Activated CD8-positive, alpha-beta memory T cell treated with anti-CD3 and anti-CD28 coated beads for 4 hours (primary cell): ENCODE measurements at places on chromosomes 5 and 9.

DNA sequence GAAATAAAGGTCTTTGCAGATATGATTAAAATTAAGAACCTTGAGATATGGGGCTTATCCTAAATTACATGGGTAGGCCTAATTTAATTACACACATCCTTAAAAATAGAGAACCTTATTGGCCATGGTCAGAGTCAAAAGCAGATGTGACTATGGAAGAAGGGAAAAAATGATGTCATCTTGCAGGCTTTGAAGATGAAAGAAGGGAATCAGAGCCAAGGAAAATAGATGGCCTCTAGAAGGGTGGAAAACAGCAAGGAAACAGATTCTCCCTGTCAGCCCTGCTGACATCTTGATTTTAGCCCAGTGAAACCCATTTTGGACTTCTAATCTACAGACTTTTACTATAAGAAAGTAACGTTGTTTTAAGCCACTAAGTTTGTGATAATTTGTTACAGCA lies 37.6 kb upstream of the KCNN2 start:
- DNase-seq, result no peak

- no peak for DNase-seq
Measured at GRCh38 chr9:108874058-108874788, 12.2 kb downstream of the ACTL7A start.

GRCh38 chr9:119998614-119999013 lies 581.4 kb downstream of the CDK5RAP2 start:
- DNase-seq, result no peak

- no peak for DNase-seq
Measured at GRCh38 chr5:151589878-151590570, 1.1 kb downstream of the FAT2 start.

DNA sequence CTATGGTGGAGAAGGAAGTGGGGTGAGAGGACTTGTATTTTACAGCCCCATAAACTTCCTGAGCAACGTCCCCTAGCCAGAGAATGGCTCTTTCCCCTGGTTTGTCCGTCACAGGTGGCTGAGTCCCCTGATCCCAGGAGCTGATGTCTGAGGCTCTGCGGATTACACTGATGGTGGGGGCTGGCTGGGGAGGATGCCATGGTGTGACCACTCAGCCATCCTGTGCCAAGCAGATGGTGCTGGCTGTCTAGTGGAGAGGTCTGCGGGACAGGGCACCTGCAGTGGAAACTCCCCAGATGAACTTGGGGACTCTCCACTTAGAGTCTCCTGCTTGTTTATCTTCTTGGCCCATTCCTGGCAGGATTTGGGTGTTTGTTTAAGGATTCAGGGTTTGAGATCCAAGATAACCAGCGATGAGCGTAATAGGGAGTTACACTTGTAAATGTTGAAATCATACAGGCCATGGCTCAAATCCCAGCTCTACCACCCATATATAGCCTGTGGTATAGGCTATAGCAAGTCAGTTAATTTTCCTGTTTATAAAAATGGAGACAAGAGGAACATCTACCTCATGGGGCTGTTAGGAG lies 4.7 kb upstream of the PTGS1 start:
- DNase-seq, result no peak

- DNase-seq, result no peak
Measured at GRCh38 chr5:2912741-2913140, 161.3 kb upstream of the IRX2 start.

DNA sequence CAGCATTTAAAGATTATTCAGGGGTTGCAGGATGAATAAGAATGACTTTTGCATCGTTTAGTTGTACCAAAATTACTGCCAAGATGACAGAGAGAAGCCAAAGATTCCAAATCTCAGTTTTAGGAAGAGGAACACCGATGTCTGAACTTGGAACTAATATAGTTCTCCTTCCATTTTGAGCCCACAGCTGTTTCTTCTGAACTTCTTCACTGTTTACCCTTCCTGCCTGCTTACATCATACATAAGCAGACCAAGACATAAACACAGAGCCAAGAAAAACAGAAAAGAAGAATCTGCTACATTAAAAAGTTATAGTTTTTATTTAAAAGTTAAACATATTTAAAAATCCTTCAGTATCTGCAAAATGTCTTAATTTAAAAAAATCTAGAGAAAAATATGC lies 146.9 kb upstream of the RAPGEF1 start:
- no peak for DNase-seq

DNA sequence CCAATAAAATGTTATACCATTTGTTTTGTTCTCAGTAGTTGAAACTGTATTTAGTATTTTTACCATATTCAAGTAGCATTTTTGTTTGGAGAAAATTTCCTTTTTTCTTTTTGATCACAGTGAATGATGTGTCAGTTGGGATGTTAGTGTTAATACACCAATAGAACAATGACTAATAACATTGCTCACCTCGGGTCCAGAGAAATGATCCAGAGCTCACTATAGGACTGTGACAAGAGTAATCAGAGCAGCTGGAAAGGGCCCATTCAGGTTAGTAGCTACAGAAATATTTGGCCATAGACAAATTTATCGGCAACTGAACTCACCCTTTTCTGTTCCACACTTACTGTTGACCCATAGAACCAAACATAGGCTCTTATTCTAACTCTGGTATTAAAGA lies 989.2 kb downstream of the TLE4 start:
- DNase-seq, result no peak

- no peak for DNase-seq
Measured at GRCh38 chr5:137617528-137618205, 118.2 kb downstream of the KLHL3 start.

GRCh38 chr5:96157841-96158291 lies 196.2 kb upstream of the ELL2 start:
- no peak for DNase-seq

- DNase-seq, result no peak
Measured at GRCh38 chr9:69584759-69585158, 87.4 kb downstream of the APBA1 start.

GRCh38 chr9:114691046-114691955 lies 9.3 kb upstream of the TEX48 start:
- DNase-seq, result peak; percentile 30

DNA sequence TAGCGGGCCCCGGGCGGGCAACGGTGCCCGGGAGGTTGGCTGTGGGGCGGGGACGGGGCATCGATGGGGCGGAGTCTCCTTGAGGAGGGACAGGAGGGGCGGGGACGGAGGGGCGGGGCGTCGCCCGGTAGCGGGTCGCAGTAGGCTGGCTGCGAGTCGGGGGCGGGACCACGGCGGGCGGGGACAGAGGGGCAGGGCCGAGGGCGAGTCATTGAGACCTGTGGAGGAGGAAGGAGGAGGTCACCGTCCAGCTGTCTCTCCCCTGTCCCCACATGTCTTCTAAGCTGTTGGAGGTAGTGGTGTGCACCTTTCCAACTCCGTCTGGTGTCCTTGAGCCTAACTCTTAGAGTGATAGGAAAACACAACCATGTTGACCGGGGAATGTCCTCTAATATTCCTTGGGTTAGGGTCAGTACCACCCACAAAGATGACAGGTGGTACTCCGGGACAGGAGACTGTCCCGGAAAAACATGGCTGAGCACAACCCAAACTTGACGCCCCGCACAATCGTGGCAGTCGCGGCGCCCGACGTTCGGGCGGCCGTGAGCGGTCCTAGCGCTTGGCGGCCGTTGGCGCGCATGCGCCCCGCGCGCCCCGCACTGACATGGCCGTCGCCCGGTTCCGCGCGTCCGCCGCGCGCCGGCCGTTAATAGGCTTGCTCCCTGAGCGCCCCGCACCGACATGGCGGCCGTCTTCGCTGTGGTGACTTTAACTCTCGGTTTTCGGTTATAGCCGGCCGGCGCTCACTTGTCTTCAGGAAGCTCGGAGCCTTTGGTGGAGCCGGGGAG lies at the start of the genes CRAT and PTPA:
Gene CRAT (minus strand): TSS at position 54 of the 788 bp plus-strand sequence. CDS start 284 bp downstream, outside the sequence.
Gene PTPA (plus strand): TSS at position 676 of the 788 bp plus-strand sequence. CDS start 186 bp downstream, outside the sequence.
- peak; percentile 91 for DNase-seq

DNA sequence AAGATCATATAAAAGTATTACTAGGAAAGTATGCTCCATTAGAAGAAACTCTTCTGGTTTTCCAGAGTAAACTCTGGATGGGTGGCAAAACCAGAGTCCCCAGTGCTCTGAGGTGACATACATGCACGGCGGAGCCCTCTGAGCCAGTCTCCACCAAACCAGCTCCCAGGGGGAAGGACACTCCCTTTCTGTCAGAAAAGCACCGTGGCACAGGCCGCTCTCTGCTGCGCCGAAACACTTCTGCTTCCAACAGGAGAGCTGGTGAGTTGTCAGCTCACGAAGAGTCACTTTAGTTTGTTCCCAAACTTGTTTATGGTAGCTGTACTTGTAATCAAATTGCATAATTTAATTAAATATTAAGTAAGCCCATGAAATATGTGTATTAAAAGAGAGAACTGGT lies 184.6 kb downstream of the CDK5RAP2 start:
- DNase-seq, result no peak

- DNase-seq, result no peak
Measured at GRCh38 chr5:172876578-172876977, 42.5 kb downstream of the ERGIC1 start.

DNA sequence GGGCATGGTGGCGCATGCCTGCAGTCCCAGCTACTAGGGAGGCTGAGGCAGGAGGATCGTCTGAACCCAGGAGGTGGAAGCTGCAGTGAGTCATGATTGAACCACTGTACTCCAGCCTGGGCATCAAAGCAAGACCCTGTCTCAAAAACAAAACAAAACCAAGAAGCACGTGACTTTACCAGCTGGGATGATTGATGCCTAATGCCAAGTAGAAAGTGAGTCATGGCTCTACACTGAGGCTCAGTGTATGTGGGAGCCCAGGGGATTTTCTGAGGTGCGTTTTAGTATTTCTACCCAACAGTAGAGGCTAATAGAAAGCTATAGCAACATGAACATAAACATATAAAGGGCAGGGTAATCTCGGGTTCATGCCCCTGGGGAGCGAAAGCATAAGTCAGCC lies 13.9 kb upstream of the BRD3OS start:
- no peak for DNase-seq

DNA sequence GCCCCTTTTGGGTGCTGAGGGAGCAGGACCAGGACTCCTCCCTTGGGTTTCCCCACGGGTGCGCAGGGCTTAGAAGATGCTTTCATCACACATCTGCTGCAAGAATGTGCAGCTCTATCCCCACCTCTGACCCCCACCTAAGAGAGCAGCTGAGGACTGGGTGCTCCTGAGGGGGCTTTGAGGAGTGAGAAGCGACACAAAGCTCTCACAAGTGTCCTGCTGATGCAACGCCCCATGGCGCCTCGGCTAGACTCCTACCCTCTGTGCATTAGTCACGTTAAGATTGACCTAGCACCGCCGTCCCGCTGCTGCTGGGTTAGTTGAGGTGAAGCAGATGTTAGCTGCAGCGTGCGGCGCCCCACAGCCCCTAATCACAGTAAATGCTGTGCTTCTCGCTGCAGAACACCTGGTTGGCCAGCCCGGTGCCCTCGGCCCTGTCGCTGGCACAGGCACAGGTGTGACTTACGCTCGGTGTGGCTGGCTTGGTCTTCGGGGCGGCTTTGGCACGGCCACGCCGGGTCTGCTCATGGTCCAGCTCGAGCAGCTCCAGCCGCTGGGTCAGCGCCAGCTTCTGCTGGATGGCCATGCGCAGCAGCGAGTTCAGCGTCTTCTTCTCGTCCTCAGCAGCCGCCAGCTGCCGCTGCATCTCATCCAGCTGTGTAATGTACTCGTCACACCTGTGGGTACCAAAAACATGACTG lies 45.0 kb upstream of the IPPK start:
- DNase-seq, result no peak

DNA sequence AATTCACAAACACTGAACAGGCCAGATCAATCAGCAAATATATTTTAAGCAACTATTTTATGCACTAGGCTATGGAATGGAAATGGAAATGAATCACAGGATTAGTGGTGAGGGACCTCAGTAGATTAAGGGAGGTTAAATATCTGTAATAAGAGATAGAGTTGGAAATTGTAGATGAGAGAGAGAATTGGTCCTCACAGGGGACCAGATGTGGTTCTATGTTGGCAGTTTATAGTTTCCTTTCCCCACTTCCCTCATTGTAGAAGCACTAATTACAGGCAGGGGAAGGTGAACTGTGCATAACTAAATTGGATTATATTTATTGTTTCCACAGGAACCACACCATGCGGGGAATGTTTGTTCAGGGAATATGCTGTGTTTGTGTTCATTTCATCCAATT lies 496.2 kb downstream of the ARHGEF28 start:
- no peak for DNase-seq

DNA sequence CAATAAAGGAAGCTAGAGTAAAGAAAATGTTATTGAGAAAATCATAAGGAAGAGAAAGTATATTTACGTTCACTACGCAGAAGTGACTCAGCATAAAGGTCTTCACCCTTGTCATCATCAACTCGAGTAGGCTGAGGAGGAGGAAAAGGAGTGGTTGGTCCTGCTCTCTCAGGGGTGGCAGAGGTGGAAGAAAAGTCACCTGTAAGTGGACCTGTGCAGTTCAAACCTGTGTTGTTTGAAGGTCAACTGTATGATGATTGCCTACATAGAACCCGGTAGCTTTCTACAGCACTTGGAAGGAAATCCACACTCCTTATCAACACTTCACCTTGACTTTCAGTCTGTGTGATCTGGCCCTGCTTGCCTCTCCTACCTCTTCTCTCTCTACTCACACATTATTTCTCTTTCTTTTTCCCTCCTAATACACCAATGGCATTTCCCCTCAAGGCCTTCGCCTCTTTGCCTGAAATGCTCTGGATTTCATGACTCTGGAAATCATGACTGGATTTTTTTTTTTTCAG lies 109.3 kb upstream of the CPEB4 start:
- DNase-seq, result no peak

DNA sequence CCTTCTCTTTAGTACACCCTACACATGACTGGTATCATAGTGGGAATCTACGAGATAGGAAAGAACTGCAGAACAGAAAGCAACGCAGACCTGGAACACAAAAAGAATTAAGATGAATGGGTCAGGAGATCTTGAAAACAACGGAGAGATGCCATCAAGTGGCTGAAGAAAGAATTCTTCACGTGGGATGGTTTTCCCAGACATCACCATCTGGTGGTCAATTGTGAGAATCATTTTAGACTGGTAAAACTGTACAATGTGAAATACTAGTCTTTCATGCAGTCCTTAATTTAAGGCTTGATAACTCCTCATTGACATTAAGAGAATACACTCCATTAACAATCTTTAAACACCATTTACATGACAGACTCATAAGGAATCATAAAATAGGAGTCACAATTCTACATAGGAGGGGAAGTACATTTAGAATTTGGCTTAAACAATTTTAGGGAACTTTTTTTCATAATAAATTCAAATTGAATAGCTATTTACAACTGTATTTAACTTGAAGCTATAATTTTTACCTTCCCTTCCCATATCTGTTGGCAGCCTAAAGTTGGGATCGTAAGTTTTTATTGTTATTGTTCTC lies 128.4 kb upstream of the TRPM3 start:
- no peak for DNase-seq
